ENCODE measurements at places on chromosomes 5 and 9. TPM values are rescaled to one million over a fixed set of nuclear protein-coding genes. Genes with fewer than 3 reads are reported as not detected.

DNA sequence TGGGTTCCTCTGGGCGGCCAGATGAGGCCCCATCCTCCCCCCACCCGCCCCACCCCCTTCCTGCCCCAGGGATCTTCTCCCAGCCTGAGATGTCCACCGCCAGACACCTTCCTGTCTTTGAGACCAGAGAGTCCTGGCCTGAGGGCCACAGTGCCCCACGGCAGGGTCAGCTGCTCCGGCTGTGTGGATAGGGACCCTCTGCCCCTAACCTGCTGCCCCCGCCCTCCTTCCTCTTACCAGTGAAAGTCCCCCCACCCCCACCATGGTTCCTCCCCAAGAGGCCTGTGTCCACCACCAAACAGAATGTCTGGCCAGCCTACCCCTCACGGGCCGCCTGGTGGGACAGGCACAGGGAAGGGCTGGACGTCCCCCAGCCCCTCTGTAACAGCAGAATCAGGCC is 43.0 kb upstream of the UBAC1 start:
- no peaks in the 10 kb centered on the region for H3K27me3 ChIP-seq
- no peak overlapping the region for H3K27ac ChIP-seq
- no peak overlapping the region for H3K4me3 ChIP-seq
- no peak for DNase-seq

C9orf40 gene
- 8.9 TPM for total RNA-seq

GRCh38 chr9:99335280-99335679 is 113.2 kb downstream of the SEC61B start:
- no peak overlapping the region for H3K4me3 ChIP-seq
- no peaks in the 10 kb centered on the region for H3K36me3 ChIP-seq
- no peak overlapping the region for H3K27ac ChIP-seq
- no peaks in the 10 kb centered on the region for H3K4me1 ChIP-seq
- no peaks in the 10 kb centered on the region for H3K27me3 ChIP-seq
- no peak for DNase-seq

TNFSF8 gene
- 0.63 TPM for total RNA-seq

DNA sequence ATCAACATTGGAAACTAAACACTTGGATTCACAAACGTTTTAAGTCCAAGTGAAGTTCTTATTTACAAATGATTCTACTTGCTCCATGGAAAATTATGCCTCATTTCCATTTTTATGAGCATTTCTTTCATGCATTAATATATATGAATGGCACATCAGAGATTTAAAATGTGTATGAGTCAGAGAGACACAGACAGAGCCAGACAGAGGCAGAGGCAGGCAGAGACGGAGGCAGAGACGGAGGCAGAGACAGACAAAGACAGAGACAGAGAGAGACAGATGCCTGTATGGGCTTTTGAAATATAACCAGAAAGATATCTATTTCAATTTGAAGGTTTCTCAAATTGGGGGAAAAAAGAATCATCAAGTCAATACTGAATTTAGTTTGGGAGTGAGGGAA is 649.0 kb downstream of the PTPRD start:
- no peaks in the 10 kb centered on the region for H3K36me3 ChIP-seq
- H3K27me3 ChIP-seq: no peaks in the 10 kb centered on the region
- no peak overlapping the region for H3K4me3 ChIP-seq
- no peak for DNase-seq

DNA sequence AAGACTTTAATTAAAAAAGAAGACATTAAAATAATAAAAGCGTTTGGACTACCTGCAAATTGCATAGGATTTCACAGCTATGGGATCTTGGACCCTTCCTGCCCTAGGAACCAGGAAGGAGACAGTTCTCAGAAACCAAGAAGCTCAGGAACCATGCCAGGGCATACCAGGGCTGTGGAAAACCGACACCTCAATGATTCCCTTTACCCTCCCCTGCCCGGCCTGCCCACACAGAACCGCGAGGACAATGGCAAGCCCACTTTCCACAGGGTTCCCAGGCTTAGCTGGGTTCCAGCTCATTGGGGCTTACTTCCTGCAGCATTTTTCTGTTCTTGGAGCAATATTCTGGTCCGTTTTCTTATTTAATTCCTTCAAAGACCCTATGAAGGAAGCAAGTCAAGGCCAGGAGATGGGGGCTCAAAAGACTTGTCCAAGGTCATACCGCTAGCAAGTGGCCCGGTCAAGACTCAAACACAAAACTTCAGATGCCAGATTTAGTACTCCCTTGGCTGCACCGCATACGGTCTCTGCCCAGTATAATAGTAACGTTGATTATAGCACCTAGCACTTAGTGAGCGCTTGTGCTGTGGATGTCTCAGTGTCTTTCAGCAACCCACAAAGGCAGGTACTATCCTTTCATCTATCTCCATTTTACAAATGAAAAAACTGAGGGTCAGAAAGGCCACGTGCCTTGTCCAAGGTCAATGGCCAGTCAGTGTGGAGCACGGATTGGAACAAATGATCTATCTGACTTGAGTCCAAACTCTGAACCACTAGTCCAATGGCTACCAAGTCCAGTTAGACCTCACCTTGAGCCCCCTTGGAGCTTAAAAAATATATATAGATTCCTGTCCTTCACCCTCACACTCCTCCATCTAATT is 6.8 kb downstream of the FAT2 start:
- no peak for DNase-seq
- H3K4me3 ChIP-seq: no peak overlapping the region
- no peaks in the 10 kb centered on the region for H3K4me1 ChIP-seq
- no peak overlapping the region for H3K27ac ChIP-seq

RABEPK gene
- total RNA-seq: 18.5 TPM

DNA sequence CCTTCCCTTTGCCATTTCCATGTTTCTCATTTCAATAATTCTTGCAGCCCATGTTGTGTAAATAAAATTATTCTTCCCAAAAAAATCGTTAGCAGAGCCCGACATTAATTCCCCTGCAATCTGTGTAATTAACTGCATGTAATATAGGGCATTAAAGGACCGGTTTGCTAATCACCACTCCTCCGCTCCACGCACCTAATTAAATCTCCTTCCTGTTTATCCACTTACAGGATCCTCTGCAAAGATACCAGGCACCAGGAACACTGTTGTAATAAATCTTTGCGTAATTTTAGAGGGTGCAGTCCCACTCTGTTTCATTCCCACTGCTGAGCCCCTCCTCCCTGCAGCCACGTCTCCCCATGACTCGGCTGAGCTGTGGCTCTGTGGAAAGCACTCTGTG is 105.0 kb upstream of the PPP1R26 start:
- H3K27ac ChIP-seq: no peak overlapping the region
- no peak for DNase-seq
- no peaks in the 10 kb centered on the region for H3K36me3 ChIP-seq

GRCh38 chr9:94919376-94920098 is 193.0 kb downstream of the AOPEP start:
- H3K4me3 ChIP-seq: no peak overlapping the region
- peaks cover 44% of the 10 kb centered on the region for H3K4me1 ChIP-seq
- DNase-seq: no peak
- no peaks in the 10 kb centered on the region for H3K27me3 ChIP-seq
- H3K27ac ChIP-seq: peak overlapping the region; percentile 33

GRCh38 chr5:79841172-79841571 is 149.9 kb downstream of the MTX3 start:
- H3K27me3 ChIP-seq: no peaks in the 10 kb centered on the region
- no peaks in the 10 kb centered on the region for H3K4me1 ChIP-seq
- H3K27ac ChIP-seq: no peak overlapping the region
- no peaks in the 10 kb centered on the region for H3K36me3 ChIP-seq

RARS1 gene
- 83.4 TPM for total RNA-seq

GRCh38 chr5:177315411-177315810 is 3.7 kb upstream of the MXD3 start:
- peaks cover 28% of the 10 kb centered on the region for H3K4me1 ChIP-seq
- no peaks in the 10 kb centered on the region for H3K36me3 ChIP-seq
- no peak for DNase-seq
- H3K4me3 ChIP-seq: no peak overlapping the region

DNA sequence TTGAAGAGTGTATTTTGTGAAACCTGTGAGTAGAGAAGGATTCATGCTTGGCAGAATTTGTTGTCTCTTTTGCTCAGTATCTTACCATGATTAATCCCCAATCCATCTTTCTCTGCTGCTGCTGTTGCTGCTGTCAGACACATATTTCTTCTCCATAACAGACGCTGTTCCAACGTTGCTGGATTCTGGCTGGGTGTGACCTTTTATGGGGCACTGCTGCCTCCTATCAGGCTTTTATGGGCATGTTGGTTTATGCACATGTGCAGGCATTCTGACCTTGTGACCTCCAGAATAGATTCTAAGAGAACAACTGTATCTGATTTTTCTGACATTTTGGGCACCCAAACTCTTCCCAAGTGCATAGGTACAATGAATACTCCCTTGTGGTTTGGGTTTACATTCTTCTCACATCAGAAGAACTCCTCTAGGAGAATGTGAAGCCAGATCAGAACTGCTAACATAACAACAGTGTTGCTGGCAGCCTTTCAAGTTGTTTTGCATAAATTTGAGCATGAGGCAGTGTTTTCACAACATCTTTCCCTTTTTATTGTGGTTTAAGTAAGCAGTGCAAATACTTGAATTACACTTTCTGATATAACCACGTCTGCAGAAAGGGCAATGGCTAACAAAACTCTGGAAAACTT is 9.2 kb upstream of the ISL1 start:
- no peak overlapping the region for H3K4me3 ChIP-seq
- H3K36me3 ChIP-seq: no peaks in the 10 kb centered on the region
- no peaks in the 10 kb centered on the region for H3K27me3 ChIP-seq
- DNase-seq: no peak
- peaks cover 8% of the 10 kb centered on the region for H3K4me1 ChIP-seq

- no peaks in the 10 kb centered on the region for H3K4me1 ChIP-seq
- H3K4me3 ChIP-seq: no peak overlapping the region
- H3K27me3 ChIP-seq: no peaks in the 10 kb centered on the region
- no peaks in the 10 kb centered on the region for H3K36me3 ChIP-seq
Measured at GRCh38 chr9:106074006-106074405, 379.7 kb downstream of the TMEM38B start.

DOCK2 gene
- total RNA-seq: 8.9 TPM

SPINK4 gene
- not detected for total RNA-seq

DNA sequence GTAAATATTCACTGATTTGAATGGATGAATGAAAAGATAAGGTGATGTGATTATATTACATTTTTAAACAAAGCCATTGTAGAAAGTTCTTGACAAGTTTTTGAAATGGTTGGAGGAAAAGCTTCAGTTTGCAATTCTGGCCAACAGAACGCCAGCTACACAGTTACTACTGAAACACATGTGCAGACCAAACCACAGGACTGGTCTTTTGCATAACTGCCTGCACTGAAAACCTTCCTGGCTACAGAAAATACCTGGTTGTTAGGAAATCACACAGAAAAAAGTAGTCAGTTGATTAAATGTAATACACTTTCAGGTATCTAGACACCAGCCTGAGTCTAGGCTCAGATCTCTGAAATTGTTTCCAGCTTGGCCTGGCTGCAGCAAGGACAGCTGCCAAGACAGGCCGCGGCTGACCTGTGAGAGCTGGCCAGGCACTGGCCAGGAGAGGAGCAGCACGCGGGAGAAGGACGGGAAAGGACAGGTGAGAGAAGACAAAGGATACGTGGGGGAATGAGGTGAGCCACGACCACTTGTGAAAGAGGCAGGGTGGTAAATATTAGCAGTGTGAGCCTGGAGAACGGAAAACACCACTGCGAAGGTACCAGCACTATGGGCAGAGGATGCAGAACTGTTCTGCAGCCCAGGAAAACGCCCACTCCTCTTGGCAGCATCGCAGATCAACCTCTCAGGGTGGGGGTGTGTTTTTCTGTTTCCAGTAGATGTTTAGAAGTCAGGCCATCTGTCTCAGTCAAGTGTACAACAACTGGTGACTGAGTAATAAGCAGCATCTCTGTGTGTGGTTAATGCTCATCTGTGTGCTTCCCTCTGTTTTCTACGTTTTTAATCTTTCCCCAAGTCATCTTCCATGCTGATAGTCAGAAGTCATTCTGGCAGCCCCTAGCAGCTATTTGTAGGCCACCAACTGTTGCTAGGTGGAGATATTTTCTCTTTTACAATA is 137.4 kb downstream of the SCAMP1 start:
- H3K27ac ChIP-seq: no peak overlapping the region
- no peaks in the 10 kb centered on the region for H3K36me3 ChIP-seq
- H3K4me3 ChIP-seq: no peak overlapping the region
- peak; percentile 57 for DNase-seq

- H3K4me3 ChIP-seq: no peak overlapping the region
- H3K36me3 ChIP-seq: no peaks in the 10 kb centered on the region
- no peaks in the 10 kb centered on the region for H3K27me3 ChIP-seq
- no peak overlapping the region for H3K27ac ChIP-seq
Measured at GRCh38 chr5:73365990-73366667, 82.4 kb downstream of the FOXD1 start.

- H3K27me3 ChIP-seq: no peaks in the 10 kb centered on the region
- peaks cover 13% of the 10 kb centered on the region for H3K4me1 ChIP-seq
- H3K27ac ChIP-seq: peak overlapping the region; percentile 96
- DNase-seq: peak; percentile 72
Measured at GRCh38 chr5:72956324-72957140, 691 bp downstream of the FCHO2 start.

GRCh38 chr5:51518607-51519006 is 135.4 kb downstream of the ISL1 start:
- H3K27me3 ChIP-seq: no peaks in the 10 kb centered on the region
- no peak overlapping the region for H3K27ac ChIP-seq
- no peak overlapping the region for H3K4me3 ChIP-seq
- H3K36me3 ChIP-seq: no peaks in the 10 kb centered on the region
- H3K4me1 ChIP-seq: no peaks in the 10 kb centered on the region

DNA sequence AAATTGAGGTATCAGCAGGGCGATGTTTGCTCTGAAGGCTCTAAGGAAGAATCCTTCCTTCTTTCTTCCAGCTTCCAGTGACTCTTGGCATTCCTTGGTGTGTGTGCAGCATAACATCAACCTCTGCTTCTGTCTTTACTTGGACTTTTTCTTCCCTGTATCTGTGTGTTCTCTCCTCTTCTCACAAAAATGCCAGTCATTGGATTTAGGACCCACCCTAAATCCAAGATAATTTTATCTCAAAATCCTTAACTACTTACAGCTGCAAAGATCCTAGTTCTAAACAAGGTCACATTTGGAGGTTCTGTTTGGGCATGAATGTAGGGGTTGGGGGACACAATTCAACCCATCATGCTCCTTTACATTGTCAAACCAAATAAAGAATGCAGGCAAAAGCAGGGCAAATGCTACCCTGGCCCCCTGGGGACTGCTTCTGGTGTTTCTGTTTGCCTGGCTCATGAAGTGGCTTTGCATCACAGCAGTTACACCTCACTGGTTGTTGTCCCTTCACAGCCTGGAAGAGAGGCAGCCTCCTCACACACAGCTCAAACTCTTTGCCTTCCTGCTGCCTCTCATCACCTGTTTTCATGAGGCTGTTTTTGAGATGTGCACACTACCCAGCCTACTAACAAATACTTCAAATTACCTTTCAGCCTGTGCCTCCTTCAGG is 64.8 kb upstream of the PLCXD3 start:
- no peaks in the 10 kb centered on the region for H3K36me3 ChIP-seq
- H3K27ac ChIP-seq: no peak overlapping the region
- no peaks in the 10 kb centered on the region for H3K4me1 ChIP-seq
- no peaks in the 10 kb centered on the region for H3K27me3 ChIP-seq
- H3K4me3 ChIP-seq: no peak overlapping the region

DOK3 gene
- total RNA-seq: 18.7 TPM

GRCh38 chr5:112125903-112126302 is 293.2 kb downstream of the EPB41L4A start:
- no peak overlapping the region for H3K27ac ChIP-seq
- no peak for DNase-seq
- H3K4me3 ChIP-seq: no peak overlapping the region
- H3K4me1 ChIP-seq: no peaks in the 10 kb centered on the region
- no peaks in the 10 kb centered on the region for H3K36me3 ChIP-seq
- H3K27me3 ChIP-seq: no peaks in the 10 kb centered on the region

- H3K4me3 ChIP-seq: no peak overlapping the region
- peaks cover 2% of the 10 kb centered on the region for H3K4me1 ChIP-seq
- no peak for DNase-seq
- no peak overlapping the region for H3K27ac ChIP-seq
- no peaks in the 10 kb centered on the region for H3K27me3 ChIP-seq
Measured at GRCh38 chr5:181199881-181200638, 4.9 kb downstream of the TRIM7 start.

Data from testis (tissue), 5 donors.